Gastrocnemius medialis (tissue), 4 donors: ENCODE measurements at places on chromosomes 2 and 18. TPM values are rescaled to one million over a fixed set of nuclear protein-coding genes. Genes with fewer than 3 reads are reported as not detected.

GRCh38 chr2:70385204-70385603 lies 83.3 kb upstream of the FAM136A start:
- no peaks in the 10 kb centered on the region for H3K27me3 ChIP-seq
- no peak overlapping the region for H3K4me3 ChIP-seq
- no peaks in the 10 kb centered on the region for H3K36me3 ChIP-seq
- H3K4me1 ChIP-seq = no peaks in the 10 kb centered on the region
- DNase-seq = no peak
- no peak overlapping the region for H3K27ac ChIP-seq

DNA sequence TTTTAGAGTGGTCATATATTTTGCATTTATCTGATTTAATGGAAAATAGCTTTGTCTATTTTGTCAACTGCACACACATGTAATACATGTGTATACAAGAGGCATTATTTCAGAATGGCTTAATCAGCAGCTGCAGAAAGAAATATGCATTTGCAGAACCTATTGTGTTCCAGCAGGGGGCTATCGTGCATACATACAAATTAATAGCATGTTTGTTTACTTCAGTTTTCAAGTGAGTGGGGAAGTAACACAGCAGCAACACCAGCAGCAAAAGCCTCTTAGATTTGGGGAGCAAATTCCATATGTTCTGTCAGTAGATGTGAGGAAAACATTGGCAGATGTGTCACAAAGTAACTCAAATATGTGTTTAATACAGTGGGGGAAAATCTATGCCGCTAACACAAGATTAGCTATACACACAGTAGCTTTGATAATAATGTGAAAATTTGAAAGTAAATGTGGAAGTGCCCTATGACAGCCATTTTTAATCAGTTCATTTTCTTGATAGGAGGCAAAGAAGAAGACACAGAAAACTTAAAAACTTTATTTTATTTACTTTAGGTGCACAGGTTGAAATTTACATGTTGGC lies 218.1 kb downstream of the WDR7 start:
- DNase-seq = no peak
- no peak overlapping the region for H3K27ac ChIP-seq
- H3K4me3 ChIP-seq = no peak overlapping the region

- no peaks in the 10 kb centered on the region for H3K27me3 ChIP-seq
- no peaks in the 10 kb centered on the region for H3K36me3 ChIP-seq
- H3K4me1 ChIP-seq = no peaks in the 10 kb centered on the region
Measured at GRCh38 chr2:95058989-95059641, 33.6 kb downstream of the MAL start.

DNA sequence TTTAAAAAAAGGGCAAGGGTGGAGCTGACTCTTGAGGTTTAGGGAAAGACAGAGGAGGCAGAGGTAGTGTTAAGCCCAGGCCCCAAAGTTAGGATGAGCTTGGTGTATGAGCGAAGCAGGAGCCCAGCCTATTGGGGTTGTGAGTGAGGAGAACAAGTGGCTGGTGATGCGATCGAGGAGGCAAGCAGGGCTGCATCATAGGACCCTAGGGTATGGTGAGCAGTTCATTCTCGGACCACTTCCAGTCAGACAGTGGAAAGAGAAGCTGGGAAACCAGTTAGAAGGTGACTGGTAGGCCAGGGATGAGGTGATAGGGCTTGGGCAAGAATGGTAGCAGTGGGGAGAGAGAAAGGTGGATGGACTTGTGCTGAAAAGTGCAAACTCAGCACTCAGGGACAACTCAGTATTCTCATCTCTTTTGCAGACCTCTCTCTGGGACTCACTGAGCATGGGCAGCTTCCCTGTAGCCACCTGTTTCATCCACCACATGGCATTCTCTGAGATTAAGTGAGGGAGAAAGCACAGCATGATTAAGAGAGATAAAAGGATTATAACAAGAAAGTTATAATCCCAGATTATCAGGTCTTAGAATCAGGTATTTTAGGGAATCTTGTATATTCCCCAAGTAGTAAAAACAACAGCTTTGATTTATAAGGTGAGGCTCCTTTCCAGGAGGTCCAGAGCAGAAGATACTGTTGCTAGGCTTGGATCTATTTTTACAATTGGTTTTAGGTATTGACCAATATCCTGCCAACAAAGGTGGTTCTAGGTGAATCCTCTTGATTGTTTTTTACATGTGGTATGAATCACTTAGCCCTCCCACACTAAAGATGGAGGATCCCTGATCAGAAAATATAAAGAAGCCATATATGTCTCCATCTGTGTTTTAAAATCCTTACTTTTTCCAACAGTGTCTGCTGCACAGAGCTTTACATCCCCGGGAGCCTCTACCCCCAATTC lies 38.3 kb downstream of the XRCC5 start:
- peaks cover 5% of the 10 kb centered on the region for H3K4me1 ChIP-seq
- peaks cover 78% of the 10 kb centered on the region for H3K36me3 ChIP-seq

B3GNT7 gene
- total RNA-seq = 0.10 TPM

DNA sequence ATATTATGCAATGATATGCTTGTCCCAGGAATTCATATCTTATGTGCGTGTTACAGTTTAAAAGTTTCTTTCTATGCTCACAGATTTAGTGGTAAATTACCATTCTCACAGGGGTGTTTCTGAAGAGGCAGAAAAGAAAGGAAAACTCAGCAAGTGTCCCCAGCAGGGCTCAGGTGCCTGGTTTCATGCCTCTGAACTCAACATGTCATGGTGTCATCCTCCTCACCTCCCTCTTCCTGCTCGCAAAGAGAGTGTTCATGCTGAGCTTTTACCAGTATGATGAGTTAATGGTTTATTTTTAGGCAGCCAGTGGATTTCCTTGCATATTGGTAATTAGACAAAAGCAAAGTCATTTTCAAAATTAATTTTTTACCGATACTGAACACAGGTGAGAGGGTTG lies 492.9 kb upstream of the ZEB2 start:
- H3K27me3 ChIP-seq = no peaks in the 10 kb centered on the region
- H3K4me3 ChIP-seq = no peak overlapping the region
- H3K36me3 ChIP-seq = no peaks in the 10 kb centered on the region
- DNase-seq = no peak
- no peak overlapping the region for H3K27ac ChIP-seq
- no peaks in the 10 kb centered on the region for H3K4me1 ChIP-seq

NEMP2 gene
- 1.7 TPM for total RNA-seq

DNA sequence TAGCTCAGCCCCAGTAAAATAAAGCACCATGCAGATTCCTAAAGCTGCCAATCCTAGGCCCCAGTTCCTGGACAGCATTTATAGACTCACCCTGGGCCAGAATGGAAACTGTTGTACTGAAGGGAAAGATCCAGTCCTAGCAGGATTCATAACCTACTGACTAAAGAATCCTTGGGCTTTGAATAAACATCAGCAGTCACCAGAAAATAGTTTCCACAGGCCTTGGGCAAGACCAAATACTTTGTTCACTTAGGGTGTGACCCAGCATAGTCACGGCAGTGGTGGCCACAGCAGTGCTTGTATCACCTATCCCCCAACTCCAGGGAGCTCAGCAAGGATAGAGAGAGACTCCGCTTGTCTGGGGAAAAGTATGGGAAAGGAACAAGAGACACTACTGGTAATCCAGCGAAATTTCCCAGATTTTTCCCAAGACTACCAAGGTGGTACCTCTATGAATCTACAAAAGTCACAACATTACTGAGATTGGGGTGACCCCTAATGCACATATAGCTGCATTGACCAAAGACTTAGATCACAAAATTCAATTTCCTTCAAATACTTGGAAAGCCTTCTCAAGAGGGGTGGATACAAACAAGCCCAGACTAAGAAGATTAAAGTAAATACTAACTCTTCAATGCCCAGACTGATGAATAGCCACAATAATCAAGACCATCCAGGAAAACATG lies 748.1 kb upstream of the LRATD1 start:
- no peaks in the 10 kb centered on the region for H3K36me3 ChIP-seq
- H3K4me1 ChIP-seq = no peaks in the 10 kb centered on the region
- no peak for DNase-seq
- no peak overlapping the region for H3K27ac ChIP-seq

DNA sequence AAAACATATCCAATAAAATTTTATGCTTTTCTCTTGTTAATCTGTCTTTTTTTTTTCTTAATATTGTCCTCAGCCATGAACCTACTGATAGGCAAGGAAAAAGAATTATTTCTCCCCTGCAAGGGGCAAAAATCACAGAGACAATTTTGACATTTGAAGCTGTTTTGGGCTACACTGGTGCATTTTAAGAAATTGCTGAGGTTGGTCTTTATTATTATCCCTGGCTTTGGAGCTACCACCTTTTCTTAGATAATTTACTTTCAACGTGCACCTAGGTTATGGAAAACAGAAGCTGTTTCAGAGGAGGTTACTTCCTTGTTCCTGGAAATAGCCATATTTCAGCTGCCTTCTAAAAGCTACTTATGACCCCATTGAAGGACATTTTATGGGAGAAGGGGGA lies 195.5 kb upstream of the KYNU start:
- H3K27ac ChIP-seq = no peak overlapping the region
- H3K27me3 ChIP-seq = no peaks in the 10 kb centered on the region
- no peak overlapping the region for H3K4me3 ChIP-seq

- H3K4me3 ChIP-seq = no peak overlapping the region
- H3K27me3 ChIP-seq = no peaks in the 10 kb centered on the region
- H3K4me1 ChIP-seq = no peaks in the 10 kb centered on the region
- H3K27ac ChIP-seq = no peak overlapping the region
- DNase-seq = no peak
- H3K36me3 ChIP-seq = no peaks in the 10 kb centered on the region
Measured at GRCh38 chr2:208511573-208511972, 105.0 kb downstream of the PTH2R start.

DSG1 gene
- total RNA-seq = not detected

DNA sequence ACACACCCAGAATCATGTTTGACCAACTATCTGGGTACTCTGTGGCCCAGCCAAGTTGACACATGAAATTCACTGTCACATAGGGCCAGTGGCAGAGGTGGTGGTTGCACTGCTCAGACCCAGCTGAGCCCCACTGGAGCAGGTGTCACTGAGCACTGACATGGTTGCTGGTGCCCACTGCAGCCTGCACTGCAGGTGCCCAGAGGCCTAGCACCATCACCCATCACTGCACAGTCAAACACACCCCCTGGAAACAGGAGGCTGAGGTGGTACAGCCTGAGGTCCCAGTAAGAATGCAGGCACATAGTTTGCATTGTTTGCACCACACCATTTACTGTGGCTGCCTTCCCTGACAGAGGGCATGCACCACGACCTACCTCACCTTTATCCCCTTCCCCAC lies 278.7 kb upstream of the MGAT5 start:
- no peak for DNase-seq
- no peaks in the 10 kb centered on the region for H3K27me3 ChIP-seq
- no peaks in the 10 kb centered on the region for H3K36me3 ChIP-seq

AQP12A gene
- not detected for total RNA-seq

DNA sequence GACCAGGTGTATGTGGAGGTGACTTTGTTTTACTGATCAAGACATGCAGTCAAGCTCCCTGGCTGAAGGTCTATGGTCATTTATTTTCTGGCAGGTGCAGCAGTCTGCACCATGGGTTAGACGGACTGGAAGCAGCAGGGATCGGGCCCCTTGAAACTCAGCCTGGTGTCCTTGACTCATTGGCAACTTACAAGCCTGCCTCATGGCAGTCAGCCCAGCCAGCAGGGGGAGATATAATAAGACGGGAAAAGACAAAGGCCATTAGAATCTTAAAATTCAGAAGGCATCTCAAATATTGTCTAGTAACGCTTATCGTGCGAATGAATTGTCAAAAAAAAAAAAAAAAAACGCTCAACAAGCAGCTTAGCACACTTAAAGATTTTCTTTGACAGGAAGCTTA lies 308.2 kb downstream of the EN1 start:
- DNase-seq = no peak
- H3K27me3 ChIP-seq = no peaks in the 10 kb centered on the region
- no peaks in the 10 kb centered on the region for H3K4me1 ChIP-seq

GPR155 gene
- 4.0 TPM for total RNA-seq

CDC42EP3 gene
- 59.1 TPM for total RNA-seq

DNA sequence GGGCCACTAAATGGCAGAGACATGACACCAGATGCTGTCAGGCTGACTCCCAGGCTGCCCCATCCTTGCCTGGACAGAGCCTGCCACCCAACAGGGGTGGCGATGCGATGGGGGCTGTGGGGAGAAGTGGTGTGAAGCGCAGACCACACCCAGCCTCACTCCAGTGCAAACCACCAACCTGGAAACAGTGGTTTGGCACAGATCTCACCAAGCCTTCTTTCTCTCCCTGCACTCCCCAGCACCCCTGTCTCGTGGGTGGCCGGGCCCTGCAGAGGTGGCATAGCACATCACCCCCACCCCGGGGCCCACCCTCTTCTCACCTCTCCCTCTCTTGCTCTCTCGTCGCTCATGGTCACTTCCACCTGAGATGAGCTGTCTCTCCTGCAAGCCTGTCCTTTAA lies 32.6 kb downstream of the CIB4 start:
- no peak for DNase-seq
- no peaks in the 10 kb centered on the region for H3K4me1 ChIP-seq
- H3K36me3 ChIP-seq = no peaks in the 10 kb centered on the region
- peaks cover 7% of the 10 kb centered on the region for H3K27me3 ChIP-seq
- no peak overlapping the region for H3K4me3 ChIP-seq

R3HDM1 gene
- total RNA-seq = 18.4 TPM

GRCh38 chr2:217736776-217737550 lies 265.8 kb downstream of the TNS1 start:
- peaks cover 18% of the 10 kb centered on the region for H3K4me1 ChIP-seq
- no peak for DNase-seq
- no peak overlapping the region for H3K27ac ChIP-seq
- H3K4me3 ChIP-seq = no peak overlapping the region

GRCh38 chr2:121605820-121606733 lies 43.2 kb downstream of the CLASP1 start:
- H3K27me3 ChIP-seq = no peaks in the 10 kb centered on the region
- H3K4me1 ChIP-seq = peaks cover 66% of the 10 kb centered on the region
- peak overlapping the region; percentile 62 for H3K27ac ChIP-seq
- no peaks in the 10 kb centered on the region for H3K36me3 ChIP-seq

GRCh38 chr2:241562269-241562891 lies 3.8 kb downstream of the BOK start:
- H3K27ac ChIP-seq = no peak overlapping the region
- no peak for DNase-seq
- H3K4me3 ChIP-seq = no peak overlapping the region
- no peaks in the 10 kb centered on the region for H3K4me1 ChIP-seq

GRCh38 chr2:225773148-225773547 lies 373.6 kb downstream of the NYAP2 start:
- H3K4me3 ChIP-seq = no peak overlapping the region
- H3K4me1 ChIP-seq = no peaks in the 10 kb centered on the region
- H3K27me3 ChIP-seq = no peaks in the 10 kb centered on the region

C2orf15 gene
- total RNA-seq = not detected

CSRNP3 gene
- total RNA-seq = 0.05 TPM
